Putamen (tissue), 1 donor: ENCODE measurements at places on chromosomes 6 and 20.

DNA sequence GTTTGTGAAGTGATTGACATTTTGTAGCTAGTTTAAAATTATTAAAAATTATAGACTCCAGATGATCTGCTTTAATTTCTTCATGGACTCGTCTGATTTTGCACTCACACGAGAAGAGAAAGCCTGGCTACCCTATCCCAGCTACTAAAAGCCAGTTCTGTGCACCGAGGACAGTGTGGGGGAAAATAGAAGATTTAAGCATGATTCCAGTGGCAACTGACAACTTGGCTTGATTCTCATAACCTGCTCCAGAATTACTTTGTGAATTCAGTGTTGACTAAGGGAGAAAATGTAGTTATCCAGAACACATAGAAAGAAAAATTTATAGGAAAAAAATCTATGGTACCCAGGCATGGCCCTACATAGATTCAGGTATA, 88.7 kb downstream of the SNAP25 start:
- DNase-seq = no peak

- DNase-seq = no peak
These were observed 17.9 kb downstream of the CASS4 start for GRCh38 chr20:56429941-56430340.

DNA sequence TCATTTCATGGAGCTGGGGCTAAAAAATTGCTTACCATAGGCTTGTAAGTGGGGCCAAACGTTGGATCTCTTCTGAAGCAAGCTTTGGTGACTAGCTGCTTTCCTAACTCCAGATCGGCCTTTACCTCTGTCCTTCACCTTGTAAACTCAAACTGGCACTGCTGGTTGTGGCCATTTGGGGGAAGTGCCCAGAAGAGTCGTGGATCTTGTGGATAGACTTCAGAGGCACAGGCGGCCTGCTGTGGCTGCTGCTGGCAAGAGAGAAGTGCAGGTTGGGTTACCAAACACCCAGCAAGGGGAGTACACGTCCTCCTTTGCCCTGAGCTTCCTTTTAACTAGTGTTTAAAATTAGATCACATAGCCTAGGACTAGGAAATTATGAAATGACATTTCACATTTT, 36.8 kb upstream of the KLHL31 start:
- no peak for DNase-seq

DNA sequence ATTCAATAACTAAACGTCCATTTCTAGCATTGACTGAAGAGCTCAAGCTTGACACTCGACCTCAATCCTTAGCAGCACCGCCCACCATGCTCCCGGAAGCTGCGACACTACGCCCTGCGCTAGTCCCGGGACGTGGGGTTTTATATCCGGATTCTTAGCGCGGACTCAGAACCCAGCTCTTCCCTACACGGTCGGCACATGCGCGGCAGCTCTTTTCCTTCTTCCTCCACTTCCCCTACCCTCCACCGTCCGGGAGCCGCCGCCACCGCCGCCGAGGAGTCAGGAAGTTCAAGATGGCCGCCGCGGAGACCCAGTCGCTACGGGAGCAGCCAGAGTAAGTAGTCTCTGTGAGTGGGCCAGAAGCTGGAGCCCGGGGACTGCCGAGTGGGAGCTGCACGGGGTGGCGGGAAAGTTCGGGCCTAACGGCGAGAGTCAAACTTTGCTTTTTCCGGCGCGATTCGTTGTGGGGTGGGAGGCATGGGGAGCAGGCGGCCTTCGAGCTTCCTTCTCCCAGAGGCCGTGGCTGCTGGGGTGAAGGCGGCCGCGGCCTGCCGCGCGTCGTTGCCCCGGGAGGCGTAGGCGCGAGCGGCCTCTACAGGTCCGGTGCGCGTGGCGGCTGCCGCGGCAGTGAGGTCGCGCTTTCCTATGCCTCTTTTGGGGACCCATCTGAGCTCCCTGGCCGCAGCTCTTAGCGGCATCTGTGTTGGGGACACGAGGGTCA, 57.6 kb downstream of the FAM217A start:
- DNase-seq = peak; percentile 98

DNA sequence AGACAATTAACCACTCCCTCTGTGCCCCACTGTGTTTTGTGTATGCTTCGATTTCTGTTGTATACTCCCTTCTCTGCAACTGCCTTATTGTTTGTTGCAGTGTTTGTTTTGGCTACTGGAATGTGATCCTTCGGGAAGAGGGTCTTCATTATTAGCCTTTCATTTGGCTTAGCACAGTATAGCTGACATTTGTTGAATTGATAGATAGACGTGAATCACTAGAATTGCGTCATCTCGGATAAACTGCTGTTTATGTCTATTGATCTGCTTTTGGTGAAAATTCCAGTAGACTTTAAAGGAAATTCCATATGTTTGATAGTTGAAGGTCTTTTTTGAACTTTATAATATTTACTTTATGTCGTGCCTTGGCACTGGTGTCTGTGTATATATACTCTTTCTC, 189.9 kb upstream of the EYA4 start:
- no peak for DNase-seq

- no peak for DNase-seq
These were observed 671.2 kb upstream of the PTCHD4 start for GRCh38 chr6:48782225-48782624.

DNA sequence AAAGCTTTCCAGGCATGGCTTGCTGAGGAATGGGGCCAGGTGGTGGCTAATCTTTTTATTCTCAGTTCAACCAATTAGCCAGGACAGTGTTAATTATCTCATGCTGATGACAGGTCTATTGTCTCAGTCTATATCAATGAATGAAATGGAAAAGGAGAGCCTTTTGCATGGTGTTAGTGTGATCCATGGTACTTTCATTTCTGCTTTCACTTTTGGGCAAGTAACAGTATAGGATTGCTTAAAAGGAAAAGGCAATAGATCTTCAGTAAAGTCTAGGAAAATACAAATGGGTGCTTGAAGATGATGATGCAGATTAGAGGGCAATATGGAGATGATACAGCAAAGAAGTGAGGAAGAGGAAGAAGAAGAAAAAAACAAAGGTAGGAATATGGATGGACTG, 430.3 kb downstream of the TFAP2A start:
- DNase-seq = no peak

DNA sequence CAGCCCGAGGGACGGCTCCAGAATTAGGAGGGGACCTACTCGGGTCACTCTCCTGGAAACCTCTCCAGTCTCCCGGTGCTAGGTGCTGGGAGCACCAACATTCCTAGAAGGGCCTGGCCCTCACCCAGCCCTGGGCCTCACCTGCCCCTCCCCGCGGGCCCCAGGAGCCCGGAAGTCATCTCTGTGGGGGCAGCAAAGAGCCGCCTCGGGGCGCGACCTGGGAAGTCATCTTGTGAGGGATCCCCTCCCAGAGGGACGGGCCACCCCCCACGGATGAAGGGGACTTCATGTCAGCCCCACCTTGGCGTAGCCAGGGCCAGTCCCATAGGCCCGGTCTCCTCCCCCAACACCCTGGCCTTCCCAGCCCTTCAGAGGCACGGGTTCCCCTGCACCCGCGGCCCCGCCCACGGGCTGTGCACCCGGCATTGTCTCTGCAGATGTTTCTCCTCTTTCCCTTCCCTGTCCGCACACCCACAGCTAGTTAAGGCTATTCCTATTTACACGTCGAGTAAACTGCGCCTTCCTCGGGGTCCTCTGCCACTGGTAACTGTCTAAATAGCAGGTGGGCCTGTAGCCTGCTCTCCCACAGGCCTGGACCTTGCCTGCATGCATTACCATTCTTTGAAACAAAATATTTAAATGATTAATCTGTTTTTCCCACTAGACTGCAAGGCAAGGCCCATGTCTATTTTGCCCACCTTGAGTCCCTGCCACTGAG, 896 bp upstream of the RNASET2 start:
- no peak for DNase-seq

- no peak for DNase-seq
These were observed 167.2 kb upstream of the KCNG1 start for GRCh38 chr20:51189814-51190782.

GRCh38 chr6:53309059-53309900, 39.5 kb downstream of the ELOVL5 start:
- DNase-seq = no peak

- DNase-seq = no peak
These were observed 15.8 kb downstream of the MPC1 start for GRCh38 chr6:166366921-166367320.

DNA sequence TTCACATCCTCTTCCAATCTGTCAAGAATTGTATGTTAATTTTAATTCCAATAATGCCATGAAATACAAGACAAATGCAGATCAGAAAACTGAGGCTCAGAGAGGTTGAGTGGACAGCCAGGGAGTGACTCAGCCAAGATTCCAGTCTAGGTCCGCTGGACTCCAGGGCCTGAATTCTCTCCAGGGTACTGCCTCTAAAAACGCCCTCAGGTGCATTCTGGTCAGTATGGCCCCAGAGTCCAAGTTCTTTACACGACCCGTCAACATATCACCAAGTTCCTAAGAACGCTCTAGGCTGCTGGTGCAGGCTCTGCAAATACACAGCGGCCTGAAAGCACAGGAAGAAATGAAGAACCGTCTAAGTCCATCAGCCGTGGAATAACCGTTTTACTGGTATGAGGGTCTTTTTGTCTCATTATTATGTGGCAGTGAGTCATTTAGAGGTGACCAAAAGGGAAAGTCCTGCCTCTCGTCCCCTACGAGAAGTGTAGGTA, 709 bp upstream of the ASXL1 start:
- DNase-seq = no peak

- no peak for DNase-seq
These were observed 139.8 kb downstream of the KHDC1L start for GRCh38 chr6:73085443-73085871.

GRCh38 chr6:100105919-100106529, 112.0 kb upstream of the MCHR2 start:
- no peak for DNase-seq

- no peak for DNase-seq
These were observed 117.3 kb downstream of the B3GAT2 start for GRCh38 chr6:70839286-70840266.

GRCh38 chr6:35294308-35294945, 3.2 kb upstream of the DEF6 start:
- no peak for DNase-seq

- DNase-seq = no peak
These were observed 25.8 kb downstream of the ROS1 start for GRCh38 chr6:117399924-117400323.
